ENCODE measurements at places on chromosomes 12 and 14.

DNA sequence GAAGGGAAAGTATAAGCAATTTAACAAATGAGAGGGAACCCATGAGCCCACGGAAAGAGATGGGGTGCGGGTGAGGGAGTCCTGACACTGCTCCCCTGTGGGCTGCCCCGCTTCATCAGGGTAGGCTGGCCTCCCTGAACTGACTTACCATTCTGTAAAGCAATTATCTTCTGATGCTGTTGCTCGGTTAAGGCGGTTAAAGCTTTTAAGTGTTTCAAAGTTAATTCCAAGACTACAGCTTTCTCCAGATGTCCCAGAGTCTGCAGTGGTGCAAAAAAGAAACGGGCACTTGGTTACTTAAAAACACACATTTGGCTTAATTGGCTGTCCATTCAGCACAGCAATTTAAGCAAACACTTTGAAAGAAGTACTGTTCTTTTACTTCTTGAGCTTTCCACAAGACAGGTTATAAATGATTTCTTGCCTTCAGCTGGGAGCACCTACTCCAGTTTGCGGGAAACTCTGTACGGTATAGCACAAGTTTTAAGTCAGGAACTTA, 1.3 kb downstream of the BHLHE41 start:
- no peak for DNase-seq

GRCh38 chr12:2347844-2348481, 295.2 kb downstream of the CACNA1C start:
- no peak for DNase-seq

DNA sequence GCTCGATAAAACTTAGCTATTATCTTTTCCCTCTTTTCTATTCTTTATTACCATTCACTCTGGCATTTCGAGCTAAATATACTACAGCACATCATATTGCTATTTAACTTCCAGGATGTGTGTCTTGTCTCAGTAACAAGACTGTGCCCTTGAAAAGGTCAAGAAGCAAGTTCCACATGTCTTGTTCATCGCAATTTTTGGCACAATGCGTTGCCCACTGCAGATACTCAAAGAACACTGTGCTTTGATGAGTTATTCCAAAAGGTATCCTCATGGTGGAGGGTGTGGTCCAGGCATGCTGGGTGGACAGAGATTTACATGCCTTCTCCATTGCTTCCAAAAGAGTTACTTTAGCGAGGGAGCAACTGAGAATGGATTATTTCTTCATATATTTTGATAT, 6.6 kb downstream of the E2F7 start:
- DNase-seq = no peak

- DNase-seq = no peak
Observed at GRCh38 chr14:74506411-74506851, 12.9 kb downstream of the ISCA2 start.

GRCh38 chr12:113066813-113067400, 10.4 kb downstream of the DTX1 start:
- no peak for DNase-seq

All from adipocyte (in vitro differentiated cells).